Panc1 (cell line): ENCODE measurements at places on chromosomes 5 and 9. TPM values are rescaled to one million over a fixed set of nuclear protein-coding genes. Genes with fewer than 3 reads are reported as not detected.

IRF1 gene
- total RNA-seq = 48.9 TPM

HSD17B3 gene
- total RNA-seq = 0.39 TPM

SLC45A2 gene
- total RNA-seq = not detected

LCN15 gene
- 0.05 TPM for total RNA-seq

IL5 gene
- total RNA-seq = not detected

PHF24 gene
- 0.08 TPM for total RNA-seq

GFPT2 gene
- 2.1 TPM for total RNA-seq

FBP2 gene
- not detected for total RNA-seq

RAB3C gene
- not detected for total RNA-seq

CCNI2 gene
- total RNA-seq = 0.49 TPM

MAMDC2 gene
- total RNA-seq = 1.5 TPM

DNA sequence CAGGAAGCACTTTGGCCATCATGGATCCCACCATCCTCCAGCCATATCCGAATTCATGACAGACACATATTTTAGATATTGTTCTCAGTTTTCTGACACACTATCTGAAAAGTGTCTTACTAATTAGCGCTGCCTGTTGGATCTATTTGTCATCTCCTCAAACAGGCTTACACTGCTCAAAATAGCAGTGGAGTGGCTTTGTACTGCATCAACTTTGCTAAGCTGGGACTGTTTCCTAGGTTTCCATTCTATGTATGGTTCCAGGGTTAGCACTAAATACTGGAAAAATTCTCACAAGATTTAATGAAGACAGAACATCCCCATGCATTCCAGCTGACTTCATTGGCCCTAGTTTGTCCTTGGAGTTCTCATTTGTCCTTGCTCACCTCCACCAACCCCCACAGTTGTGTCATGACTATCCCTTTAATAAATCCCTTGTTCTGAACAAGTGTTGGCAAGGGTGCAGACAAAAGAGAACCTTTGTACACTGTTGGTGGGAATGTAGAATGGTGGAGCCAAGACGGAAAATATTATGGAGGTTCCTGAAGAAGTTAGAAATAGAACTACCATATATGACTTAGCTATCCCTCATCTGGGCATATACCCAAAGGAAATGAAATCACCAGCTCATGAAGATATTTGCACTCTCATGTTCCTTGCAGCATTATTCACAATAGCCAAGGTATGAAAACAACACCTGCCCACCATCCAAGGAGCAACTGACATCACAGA is 136.5 kb upstream of the RAI14 start:
- DNase-seq = no peak

GRCh38 chr9:127308652-127309434 is 44.3 kb downstream of the GARNL3 start:
- DNase-seq = no peak

DNA sequence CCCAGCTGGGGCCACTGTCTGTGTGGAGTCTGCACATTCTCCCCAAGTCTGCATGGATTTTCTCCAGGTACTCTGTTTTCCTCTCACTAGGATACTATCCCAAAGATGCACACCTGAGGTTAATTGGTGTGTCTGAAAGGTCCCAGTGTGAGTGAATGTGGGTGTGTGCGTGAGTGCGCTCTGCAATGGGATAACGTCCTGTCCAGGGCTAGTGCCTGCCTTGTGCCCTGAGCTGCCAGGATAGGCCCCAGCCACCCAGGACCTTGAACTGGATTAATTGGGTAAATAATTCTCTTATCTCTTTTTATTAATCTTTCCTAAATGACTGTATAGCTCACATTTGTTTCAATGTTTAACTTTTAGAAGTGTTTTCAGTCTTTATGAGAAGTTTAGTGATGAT is 11.5 kb upstream of the PANK3 start:
- no peak for DNase-seq

- no peak for DNase-seq
Measured at GRCh38 chr9:78592811-78593210, 295.9 kb downstream of the PSAT1 start.

GRCh38 chr9:80883826-80884579 is 805.3 kb downstream of the TLE1 start:
- DNase-seq = no peak

DNA sequence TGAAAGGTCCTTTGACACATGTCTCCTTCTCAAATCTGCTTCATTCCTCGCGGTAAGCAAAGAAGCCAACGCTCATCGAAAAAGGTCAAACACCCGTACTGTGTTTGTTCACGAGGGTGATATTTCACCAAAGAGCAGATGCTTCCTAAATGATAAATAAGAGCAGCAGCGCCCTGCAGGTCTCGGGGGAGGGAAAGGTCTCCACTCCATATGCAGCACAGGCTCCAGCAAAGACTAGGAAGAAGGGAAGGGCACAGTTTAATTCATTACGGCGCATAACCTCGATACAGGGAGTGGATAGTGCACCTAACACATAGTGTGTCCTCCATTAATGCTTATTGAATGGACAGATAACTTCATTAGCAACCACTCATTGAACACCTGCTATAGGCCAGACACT is 593.3 kb downstream of the CDK5RAP2 start:
- DNase-seq = no peak

GRCh38 chr9:87359958-87360601 is 137.6 kb upstream of the DAPK1 start:
- no peak for DNase-seq

GRCh38 chr9:129547063-129547462 is 73.8 kb downstream of the C9orf50 start:
- no peak for DNase-seq

DNA sequence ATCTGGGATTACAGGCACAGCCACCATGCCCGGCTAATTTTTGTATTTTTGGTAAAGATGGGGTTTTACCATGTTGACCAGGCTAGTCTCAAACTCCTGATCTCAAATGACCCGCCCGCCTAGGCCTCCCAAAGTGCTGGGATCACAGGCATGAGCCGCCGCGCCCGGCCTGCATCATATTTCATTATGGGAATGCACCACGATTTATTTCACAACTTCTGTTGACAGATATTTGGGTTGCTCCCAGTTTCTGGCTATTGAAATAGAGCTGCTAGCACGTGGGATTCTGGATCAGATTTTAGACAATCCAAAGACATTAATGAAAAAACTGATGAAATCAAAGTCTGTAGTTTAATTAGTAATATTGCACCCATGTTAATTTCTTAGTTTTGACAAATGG is 48.4 kb upstream of the FUBP3 start:
- no peak for DNase-seq

GRCh38 chr9:518540-518939 is 303.9 kb downstream of the DOCK8 start:
- no peak for DNase-seq

GRCh38 chr5:173729079-173729765 is 112.8 kb upstream of the BOD1 start:
- no peak for DNase-seq

DNA sequence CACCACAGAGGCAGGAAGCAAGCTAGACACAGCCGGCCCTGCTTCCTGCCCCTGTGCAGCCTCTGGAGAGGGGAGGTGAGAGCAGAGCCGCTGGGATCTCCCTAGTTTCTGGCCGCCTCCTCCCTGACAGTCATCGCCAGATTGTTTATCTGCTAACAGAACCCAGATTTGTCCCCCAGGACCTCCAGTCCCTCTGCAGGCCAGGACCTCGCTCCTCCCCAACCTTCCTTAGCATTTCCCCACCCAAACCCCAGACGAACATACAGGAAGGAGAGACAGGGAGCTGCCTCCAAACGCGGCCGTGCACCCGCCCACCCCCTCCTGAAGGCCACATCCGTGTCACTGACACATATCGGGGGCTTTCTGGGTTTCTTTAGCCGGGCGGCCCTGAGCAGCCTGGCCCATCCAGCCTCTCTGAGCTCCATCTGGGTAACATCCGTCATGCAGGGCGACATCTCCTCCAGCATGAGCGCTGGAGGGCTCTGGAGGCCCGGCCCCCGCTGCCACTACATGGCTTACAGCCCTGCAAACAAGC is 47.5 kb downstream of the DBH start:
- DNase-seq = no peak

GRCh38 chr5:21862986-21863385 is 990.2 kb downstream of the CDH12 start:
- no peak for DNase-seq

DNA sequence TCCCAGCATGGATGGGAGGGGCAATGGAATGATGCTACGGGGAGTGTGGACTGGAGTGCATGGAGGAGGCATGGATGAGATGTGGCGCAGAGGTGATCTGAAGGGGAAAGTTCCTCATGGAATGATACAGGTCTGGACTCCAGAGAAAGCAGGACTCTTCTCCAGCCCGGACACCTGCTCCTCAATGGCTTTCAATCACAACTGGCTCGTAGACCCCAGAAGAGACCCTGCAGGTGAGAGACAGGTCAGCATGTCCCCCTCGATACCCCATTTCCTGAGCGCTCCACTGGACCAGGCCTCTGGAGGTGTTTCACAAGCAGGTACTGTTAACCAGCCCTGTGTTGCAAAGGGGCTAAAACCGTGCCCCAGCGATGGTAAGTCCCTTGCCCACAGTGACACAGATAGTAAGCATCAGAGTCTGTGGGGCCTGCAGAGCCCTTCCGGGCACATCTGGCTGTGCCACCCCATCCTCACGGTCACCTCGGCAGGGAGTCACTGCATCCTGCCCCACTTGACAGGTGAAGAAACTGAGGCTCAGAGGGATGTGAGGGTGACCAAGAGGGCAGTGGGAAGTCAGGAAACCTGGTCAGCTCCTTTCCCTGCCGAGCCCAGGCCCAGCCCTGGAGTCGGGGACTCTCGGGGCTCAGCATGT is 5.5 kb upstream of the DPM2 start:
- DNase-seq = no peak

- DNase-seq = no peak
Measured at GRCh38 chr9:14533867-14534640, 159.2 kb downstream of the ZDHHC21 start.

- DNase-seq = peak; percentile 25
Measured at GRCh38 chr5:149775785-149776184, 45.7 kb downstream of the PPARGC1B start.

GRCh38 chr5:174319551-174319950 is 274.0 kb downstream of the NSG2 start:
- DNase-seq = no peak

DNA sequence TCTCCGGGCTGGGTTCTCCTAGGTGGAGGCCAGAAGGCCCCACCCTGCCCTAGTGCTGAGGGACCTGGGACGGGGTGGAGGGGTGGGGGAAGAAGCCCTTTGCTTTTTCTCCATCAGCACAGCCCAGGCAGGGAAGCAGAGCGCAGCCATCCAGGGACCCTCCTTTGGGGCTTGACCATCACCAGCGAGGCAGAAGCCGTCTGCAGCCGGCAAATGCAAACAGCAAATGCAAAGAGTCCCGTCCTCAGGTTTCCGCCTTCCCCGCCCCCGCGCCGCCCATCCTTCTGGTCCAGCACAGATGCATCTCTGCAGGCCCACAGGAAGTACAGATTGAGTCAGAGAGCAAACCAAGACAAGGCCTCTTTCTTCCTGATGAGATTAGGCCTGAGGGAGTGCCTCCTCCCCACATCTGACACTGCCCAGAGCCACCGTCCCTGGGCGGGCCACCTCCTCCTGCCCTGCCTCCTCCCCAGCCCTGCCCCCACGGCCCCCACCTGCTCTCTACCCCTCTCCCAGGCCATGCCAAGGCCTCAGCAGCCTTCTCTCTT is 23.4 kb downstream of the CORO2A start:
- no peak for DNase-seq

- DNase-seq = no peak
Measured at GRCh38 chr5:173334808-173335207, 6.6 kb upstream of the STC2 start.

GRCh38 chr5:148794729-148795561 is 31.5 kb upstream of the ADRB2 start:
- DNase-seq = no peak

- no peak for DNase-seq
Measured at GRCh38 chr9:70053864-70054263, 10.2 kb downstream of the MAMDC2 start.

GRCh38 chr5:35342664-35343063 is 112.4 kb upstream of the PRLR start:
- no peak for DNase-seq

- DNase-seq = no peak
Measured at GRCh38 chr5:172933238-172933637, 26.0 kb upstream of the RPL26L1 start.

DNA sequence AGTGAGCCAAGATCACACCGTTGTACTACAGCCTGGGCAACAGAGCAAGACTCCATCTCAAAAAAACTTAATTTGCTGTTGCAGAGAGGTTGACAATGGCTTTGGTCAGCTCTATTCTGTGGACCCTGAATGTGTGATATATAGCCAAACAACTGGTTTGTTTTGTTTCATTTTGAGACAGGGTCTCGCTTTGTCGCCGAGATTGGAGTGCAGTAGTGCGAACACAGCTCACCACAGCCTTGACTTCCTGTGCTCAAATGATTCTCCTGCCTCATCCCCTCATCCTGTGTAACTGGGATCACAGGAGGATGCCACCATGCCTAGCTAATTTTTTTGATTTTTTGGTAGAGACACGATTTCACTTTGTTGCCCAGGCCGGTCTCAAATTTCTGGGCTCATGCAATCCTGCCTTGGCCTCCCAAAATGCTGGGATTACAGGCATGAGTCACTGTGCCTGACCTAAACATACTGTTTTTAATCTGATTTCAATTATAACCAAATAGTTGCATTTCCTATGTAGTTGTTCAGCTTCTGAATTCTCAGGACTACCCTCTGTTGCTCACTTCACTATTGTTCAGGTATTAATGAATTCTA is 9.8 kb downstream of the RNF183 start:
- no peak for DNase-seq

DNA sequence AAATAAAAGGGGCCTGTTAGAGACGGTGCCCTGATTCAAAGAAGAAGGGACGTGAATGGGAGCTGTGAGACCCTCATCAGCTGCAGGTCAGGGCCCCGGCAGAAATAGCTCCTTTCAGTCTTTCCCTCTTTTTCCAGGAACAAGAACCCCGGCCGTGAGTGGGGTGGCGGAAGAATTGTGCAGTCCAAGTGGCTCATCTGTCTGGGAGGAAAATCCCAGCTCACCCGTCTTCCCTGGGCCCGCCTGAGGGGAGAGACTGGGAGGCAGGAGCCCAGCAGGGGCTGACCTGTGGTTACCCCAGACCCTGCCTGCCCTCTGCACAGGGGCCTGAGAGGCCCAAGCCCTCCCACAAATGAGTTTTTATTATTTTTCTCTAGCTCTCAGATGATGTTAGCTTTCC is 24.8 kb upstream of the CSF1R start:
- no peak for DNase-seq

GRCh38 chr9:89497257-89497963 is 503 bp downstream of the SEMA4D start:
- no peak for DNase-seq

- no peak for DNase-seq
Measured at GRCh38 chr5:140341591-140341990, 4.8 kb downstream of the HBEGF start.

- no peak for DNase-seq
Measured at GRCh38 chr5:156836846-156837245, 13.2 kb upstream of the PPP1R2B start.

GRCh38 chr5:103232393-103232999 is 26.1 kb upstream of the MACIR start:
- DNase-seq = peak; percentile 39

GRCh38 chr5:162852134-162852533 is 585.3 kb upstream of the CCNG1 start:
- no peak for DNase-seq
